ENCODE measurements at places on chromosomes 4 and X. TPM values are rescaled to one million over a fixed set of nuclear protein-coding genes. Genes with fewer than 3 reads are reported as not detected.

Gene PROM1
- total RNA-seq, result not detected

Gene XPNPEP2
- 0.25 TPM for total RNA-seq

Gene SMR3B
- not detected for total RNA-seq

Gene ARX
- total RNA-seq, result not detected

Gene FAM50A
- total RNA-seq, result 58.1 TPM

Gene ARHGEF38
- total RNA-seq, result not detected

Gene FATE1
- total RNA-seq, result not detected

Gene PCDH10
- total RNA-seq, result not detected

Gene CXCL3
- total RNA-seq, result 1.3 TPM

Gene HELT
- total RNA-seq, result not detected

Gene SPANXN4
- not detected for total RNA-seq

Gene KIAA1210
- not detected for total RNA-seq

Gene EVC
- 3.4 TPM for total RNA-seq

Gene TCEANC
- total RNA-seq, result 7.8 TPM

Gene CHIC1
- total RNA-seq, result 8.8 TPM

Gene SHROOM4
- 1.6 TPM for total RNA-seq

Gene BST1
- 0.89 TPM for total RNA-seq

Gene ARAP2
- 104 TPM for total RNA-seq

All from T-helper 17 cell (primary cell).